ENCODE measurements at places on chromosomes 6 and 20.

GRCh38 chr20:17663040-17663399 lies 19.0 kb downstream of the RRBP1 start:
- DNase-seq, result no peak

GRCh38 chr6:52595000-52595795 lies 18.3 kb upstream of the TRAM2 start:
- peak; percentile 94 for DNase-seq

GRCh38 chr6:69494595-69494994 lies 302.2 kb downstream of the LMBRD1 start:
- no peak for DNase-seq

DNA sequence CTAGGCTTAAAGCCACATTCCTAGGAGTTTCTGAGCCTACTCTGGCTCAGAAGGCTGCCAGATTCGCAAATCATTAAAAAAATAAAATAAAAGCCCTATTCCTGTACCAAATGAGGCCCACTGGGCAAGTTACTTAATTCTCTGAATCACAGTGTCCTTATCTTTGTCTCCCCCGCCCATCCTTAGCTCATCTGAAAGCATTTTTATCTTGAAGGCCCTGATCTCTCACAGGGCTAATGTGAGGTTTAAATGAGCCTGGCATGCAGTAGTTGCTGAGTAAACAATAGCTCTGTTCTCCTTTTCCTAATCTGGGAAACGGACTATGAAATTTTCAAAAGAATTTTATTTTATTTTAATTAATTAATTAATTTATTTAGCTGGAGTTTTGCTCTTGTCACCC lies 2.1 kb upstream of the ZBTB12 start:
- no peak for DNase-seq

- no peak for DNase-seq
Observed at GRCh38 chr20:9141921-9142320, 73.0 kb downstream of the PLCB4 start.

DNA sequence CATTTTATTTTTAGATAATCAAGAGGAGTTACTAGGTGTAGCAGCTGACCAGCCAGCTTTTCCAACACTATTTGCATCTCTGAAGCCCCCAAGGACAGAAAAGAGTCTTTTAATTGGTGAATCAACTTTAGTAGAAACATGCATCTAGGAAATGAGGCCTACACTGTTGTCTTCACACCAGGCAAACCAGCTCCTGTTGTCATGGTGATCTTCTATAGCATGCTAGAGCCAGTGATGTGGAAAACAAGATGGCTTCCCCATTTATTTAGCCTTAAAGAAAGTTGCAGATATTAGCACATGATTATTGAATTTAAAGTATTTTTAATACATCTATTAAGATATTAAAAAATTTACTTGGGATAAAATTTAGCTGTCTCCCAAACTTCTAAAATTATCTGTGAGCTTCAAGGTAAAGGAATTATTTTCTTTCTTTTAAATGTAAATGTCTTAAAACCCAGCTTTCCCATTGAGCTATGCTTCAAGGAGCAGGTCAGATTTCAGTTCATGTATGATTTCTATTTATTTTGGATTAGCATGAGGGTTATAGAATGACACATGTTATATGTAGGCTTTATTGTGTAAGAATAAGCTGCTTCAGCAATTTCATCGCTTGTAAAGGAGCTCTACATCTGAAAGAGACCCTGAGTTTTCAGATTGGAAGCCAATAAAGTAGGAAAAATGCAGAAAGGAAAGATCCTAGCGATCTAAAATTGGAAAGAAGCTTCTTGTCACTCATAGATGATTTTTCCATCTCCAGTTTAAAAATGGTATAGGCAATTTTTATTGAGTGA lies 564.9 kb upstream of the CITED2 start:
- DNase-seq, result no peak

- peak; percentile 16 for DNase-seq
Observed at GRCh38 chr6:67896476-67896875, 738.6 kb upstream of the ADGRB3 start.

DNA sequence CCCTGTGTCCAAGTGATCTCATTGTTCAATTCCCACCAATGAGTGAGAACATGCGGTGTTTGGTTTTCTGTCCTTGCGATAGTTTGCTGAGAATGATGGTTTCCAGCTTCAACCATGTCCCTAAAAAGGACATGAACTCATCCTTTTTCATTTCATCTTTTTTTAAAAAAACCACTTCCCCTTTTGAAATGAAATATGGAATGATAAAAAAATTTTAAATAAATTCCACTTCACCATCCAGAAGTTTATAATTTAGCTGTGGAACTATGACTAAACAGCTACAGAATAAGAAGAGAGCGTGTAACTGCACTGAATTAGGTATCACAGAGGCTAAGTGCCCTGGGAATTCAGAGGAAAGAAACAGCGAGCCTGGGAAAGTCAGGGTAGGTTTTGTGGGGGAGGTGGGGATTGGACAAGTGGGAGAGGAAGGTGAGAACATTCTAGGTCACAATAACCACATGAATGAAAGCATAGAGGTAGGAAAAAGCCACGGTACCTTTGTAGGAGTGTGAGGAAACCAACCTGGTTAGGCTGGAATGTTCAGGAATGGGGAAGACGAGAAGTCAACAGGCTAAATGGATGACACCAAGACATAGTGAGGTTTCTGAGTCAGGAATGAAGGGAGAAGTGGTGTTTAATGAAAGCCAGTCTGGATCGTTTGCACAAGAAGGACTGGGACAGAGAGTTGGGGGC lies 11.0 kb downstream of the TRIM10 start:
- peak; percentile 38 for DNase-seq

- peak; percentile 30 for DNase-seq
Observed at GRCh38 chr6:40894962-40895799, 143.8 kb downstream of the UNC5CL start.

DNA sequence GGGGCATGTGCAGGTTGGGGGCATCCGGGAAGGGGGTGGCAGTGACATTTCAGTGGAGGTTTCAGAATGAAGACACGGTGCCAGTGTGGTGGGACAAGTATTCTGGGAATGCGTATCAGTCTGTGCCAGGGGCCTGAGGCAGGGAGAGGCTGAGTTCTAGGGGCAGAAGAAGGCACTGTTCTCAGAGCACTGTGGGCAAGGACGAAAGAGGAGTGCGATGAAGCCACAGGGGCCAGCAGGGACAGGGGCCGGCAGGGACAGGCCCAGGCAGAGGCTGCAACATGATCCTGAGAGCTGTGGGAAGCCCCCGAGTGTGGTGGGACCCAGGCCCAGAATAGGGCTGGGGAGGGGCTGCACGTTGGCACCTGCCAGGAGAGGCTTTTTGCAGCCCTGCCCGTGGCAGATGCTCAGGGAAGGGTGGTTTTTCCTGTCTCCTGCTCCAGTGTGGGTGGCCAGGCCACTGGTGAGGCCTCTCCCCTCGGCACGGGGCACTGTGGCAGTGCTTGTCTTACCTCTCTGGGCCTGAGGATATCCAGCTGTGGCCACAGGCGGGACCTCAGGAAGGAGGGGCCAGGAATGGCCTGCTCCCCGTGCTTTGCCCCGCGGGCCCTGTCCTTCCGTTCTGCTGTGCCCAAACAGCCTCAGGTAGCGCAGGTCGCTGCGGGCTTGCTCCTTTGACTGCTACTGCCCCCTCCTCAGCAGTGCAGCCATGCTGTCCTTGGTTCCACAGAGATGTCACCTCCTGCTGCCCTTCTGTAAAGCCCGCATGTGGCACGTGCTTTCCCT lies 10.0 kb downstream of the ENTPD6 start:
- DNase-seq, result no peak

- no peak for DNase-seq
Observed at GRCh38 chr6:21332660-21333059, 260.9 kb upstream of the SOX4 start.

GRCh38 chr6:10174761-10175160 lies 240.1 kb downstream of the TFAP2A start:
- no peak for DNase-seq

DNA sequence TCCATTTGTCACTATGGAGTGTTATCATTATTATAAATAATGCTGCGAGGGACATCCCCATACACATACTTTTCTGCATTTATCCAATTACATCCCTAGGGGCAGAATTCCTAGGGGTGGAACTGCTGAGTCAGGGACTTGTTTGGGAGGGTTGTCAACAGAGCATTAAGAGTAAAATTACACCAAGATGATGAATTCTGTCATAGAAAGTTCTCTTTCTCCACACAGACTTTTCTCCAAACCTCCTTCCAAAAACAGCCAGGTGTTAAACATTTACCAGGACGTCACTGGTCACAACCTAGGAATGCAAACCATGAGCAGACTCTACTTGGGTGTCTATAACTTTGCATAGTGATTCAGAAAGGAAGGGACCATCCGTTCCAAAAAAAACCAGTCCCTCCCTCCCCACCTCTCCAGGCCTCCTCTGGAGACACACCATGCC lies 95.5 kb downstream of the PRND start:
- DNase-seq, result no peak

DNA sequence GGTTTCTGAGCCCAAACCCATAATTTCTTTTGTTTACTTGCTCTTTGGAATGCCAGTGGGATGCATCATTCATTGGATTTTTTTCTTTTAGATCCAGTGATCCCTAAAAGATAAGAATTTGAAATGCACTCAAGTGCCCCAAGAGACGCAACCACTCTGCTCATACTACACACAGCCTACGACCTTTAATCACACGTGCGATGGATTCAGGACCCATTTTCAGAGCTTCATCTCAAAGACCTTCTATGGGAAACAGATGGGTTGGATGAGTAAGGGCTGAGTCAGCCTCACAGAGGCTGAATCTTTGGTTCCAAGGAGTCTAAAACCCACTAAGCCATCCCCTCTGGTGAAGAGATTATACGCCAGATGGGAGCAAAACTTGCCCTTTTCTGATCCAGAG lies 265.5 kb upstream of the EXOC2 start:
- no peak for DNase-seq

DNA sequence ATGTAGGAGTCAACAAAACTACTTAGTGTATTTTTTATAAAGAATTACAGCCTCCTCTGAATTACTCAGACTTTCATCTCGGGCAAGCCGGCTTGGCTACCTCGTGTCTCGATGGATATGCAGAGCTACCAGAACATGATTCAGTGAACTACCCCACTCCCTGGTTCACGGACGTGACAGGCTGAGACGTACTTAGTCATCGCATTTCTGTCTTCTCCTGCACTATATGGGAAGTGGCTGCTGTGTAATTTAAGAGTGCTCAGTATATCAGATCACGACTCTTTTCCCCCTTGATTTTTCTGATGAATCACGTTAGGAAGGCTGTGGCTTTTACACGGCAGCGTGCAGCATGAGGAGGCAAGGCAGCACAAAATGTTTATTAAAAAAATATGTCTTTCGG lies 302.7 kb upstream of the ZFP64 start:
- peak; percentile 8 for DNase-seq

- no peak for DNase-seq
Observed at GRCh38 chr20:58963060-58963584, 17.9 kb upstream of the NELFCD start.

DNA sequence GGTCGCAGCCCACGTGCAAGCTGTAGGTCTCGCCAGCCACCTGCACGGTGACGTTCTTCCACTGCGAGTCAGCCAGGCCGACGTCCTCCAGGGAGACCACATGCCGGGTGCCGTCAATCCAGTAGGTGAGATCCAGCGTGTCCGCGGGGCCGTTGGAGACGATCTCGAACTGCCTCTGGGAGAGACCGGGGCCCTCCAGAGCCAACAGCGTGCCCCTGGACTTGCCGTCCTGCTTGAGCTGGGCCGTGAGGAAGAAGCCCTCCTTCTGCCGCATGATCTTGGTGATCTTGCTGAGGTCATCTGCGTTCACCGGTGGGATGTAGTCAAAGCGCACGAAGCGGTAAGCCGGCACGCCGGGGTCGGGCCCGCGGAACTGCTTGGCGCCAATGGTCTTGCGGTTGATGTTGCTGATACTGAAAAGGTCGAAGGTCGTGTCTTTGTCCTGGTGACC lies 5.1 kb downstream of the THBS2 start:
- DNase-seq, result no peak

GRCh38 chr6:98920904-98921431 lies 26.8 kb downstream of the FBXL4 start:
- peak; percentile 44 for DNase-seq

DNA sequence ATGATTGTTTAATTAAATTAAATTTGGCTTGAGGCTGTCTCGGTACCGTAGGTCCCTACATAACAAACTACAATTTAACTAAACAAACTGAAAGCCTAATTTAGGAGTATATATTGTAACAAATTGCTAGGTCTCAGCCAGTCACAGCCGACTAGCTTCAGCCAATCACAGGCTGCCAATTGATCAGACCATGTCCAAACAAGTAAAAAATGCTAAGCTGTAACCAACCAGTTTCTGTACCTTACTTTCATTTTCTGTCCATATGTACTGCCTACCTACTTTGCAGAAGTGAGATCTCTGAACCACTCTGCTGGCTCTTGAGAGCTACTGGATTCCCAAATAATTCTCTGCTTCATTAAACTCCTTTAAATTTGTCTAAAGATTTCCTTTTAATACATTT lies 648.0 kb upstream of the GJE1 start:
- peak; percentile 83 for DNase-seq

GRCh38 chr6:43911354-43912115 lies 141.5 kb downstream of the VEGFA start:
- no peak for DNase-seq

DNA sequence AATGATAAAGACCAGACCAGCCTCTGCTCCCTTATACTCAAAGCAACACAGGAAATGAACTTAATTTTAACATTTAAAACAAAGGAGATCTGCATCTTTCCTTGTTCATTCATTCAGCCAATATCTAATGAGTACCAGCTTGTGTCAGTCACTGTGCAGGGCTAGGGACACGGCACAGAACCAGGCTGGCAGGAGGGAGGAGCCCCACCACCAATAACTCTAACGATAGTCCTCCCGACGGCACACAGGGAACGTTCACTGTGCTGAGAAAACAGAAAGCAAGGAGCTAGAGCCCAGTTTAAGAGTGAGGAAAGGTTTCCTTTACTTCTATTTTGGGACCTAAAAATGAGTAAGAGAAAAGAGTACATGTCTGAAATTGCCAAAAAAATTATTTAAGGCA lies 9.9 kb downstream of the ETV7 start:
- DNase-seq, result no peak

DNA sequence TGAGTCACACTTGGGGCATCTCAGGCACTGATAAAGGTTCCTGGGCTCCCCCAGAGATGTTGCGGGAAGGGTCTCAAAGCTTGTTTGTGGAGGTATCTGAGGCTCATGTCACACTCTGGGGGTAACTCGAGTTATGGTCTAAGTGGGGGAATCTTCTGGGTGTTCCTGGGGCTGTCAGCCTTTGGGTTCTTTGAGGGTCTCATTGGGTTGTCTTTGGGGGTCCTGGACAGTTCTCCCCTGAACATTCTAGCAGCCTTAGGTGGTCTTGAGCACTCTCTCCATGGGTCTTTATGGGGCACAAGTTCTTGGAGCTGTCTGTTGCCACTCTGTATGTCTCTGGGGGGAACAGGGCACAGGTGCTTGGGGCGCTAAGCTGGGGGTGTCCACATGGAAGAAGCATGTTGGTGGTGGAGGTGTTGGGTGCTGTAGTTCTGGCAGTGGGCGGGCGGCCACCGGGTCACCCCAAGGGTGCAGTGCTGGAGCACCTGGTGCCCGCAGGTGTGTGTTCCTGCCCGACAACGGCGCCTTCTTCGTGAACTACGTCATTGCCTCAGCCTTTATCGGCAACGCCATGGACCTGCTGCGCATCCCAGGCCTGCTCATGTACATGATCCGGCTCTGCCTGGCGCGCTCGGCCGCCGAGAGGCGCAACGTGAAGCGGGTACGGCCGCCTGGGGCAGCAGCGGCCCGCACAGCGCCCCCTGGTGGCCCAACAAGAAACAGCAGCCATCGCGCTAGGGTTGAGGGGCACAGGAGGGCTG lies 7.1 kb upstream of the CAPN11 start:
- peak; percentile 69 for DNase-seq
